IMR-90 (cell line): ENCODE measurements at places on chromosomes 16 and 17.
A peak's percentile ranks its signal among the peaks of the same experiment; 100 is the strongest.

DNA sequence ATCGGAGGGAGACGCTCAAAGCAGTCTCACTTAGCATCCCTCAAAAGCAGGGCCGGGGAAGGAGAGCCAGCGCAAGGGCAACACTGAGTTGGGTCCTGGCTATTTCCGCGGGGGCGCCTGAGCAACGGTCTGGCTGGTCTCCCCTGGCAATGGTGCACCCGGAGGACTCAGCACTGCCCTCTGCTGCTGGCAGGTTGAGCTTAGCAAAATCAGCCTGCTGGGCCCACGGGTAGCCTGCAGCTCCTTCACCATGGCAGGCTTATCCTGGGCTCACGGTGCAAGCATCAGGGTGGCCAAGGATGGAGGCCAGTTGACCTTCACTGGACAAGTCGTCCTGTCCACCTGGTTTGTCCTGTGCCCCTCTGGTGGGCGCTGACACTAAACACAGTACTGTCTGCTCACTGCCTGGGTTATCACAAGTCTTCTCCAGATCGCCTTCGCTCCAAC is 14.4 kb upstream of the ALDH3A1 start:
- DNase-seq, result peak; percentile 59

GRCh38 chr16:13483121-13483520 is 436.8 kb upstream of the ERCC4 start:
- no peak for DNase-seq

DNA sequence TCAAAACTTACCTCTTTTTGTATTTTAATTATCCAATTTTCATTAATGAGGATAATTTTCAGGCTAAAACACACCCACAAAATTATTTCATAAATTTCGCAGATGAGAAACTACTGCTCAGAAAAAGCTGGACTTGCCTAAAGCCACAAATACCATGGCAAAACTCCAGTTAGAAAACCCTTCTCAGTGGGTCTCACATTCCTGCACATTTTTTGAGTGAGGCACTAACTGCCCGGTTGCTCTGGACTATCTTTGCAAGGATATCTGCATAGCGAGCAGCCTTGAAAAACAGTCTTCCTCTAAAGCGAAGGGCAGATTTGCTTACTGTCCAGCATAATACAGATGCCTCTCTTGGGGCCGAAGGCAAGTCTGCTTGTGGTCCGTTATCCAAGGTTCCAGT is 9.8 kb downstream of the MPHOSPH6 start:
- no peak for DNase-seq

DNA sequence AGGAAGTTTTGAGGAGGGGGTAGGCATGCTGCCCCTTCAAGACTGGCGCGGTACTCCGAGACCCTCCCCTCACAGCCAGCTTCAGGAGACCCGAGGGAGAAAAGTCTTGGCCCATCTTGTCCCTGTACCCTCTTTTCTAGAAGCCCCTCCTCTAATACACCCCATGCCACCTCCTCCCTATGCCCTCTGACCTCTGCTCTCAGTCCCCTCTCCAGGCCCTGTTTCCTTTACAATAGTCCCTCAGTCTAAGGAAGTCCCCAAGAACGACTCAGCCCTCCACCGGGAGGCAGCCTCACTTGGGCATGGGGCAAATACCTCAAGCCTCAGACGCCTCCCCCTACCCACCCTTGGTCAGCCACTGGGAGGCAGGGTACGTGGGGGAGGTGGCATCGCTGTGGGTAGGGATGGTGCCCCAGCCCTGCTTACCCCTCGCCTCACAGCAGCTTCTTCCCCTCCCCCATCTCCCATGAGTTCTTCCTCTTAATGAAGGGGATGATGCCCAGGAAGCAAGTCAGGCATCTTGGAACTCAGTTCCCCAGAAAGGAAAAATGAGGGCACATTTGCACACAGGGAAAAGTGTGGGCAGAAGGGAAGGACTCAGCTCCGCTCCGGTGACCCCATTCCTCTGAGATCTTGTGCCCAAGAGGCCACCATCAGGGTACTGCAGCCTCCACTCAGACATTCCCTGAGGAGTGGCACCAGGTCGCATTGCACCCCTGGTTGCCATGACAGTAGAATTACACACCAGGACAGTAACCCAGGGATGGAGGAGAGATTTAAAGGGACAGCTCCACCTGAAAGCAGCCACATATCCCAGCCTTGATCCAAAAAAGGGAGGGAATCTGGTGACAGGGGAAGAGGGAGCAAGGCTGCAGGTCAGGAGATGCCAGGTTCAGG is 6.2 kb downstream of the MPP2 start:
- DNase-seq, result no peak

GRCh38 chr17:10116753-10117420 is 81.5 kb downstream of the GAS7 start:
- no peak for DNase-seq

DNA sequence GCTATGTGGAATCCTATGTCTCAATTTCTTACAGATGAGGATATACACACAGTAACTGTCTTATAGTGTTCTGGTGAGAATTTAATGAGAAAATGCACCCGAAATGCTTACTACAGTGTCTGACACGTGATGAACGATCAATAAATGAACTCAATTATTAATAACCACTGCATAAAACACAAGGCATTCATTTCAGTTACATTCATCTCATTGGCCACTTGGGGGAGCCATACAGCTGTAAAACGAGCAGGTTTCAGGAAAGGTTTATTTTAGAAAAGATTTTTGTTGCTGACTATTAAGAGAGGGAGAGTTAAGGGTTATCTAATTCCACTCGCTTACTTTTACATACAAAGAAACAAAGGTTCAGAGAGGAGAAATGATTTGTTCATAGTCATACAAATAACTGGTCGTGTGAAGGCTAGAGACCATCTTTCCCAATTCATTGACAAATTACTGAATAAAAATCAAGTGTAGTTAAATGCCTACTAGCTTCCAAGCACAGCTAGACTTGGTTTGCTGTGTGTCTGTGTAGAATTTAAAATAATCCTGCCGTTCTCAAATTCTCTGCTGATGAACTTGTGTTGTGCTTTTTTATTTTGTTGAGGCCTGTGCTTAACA is 160.1 kb downstream of the MAP2K4 start:
- peak; percentile 79 for DNase-seq

- no peak for DNase-seq
These were observed 149.3 kb downstream of the PCTP start for GRCh38 chr17:55900188-55900587.

DNA sequence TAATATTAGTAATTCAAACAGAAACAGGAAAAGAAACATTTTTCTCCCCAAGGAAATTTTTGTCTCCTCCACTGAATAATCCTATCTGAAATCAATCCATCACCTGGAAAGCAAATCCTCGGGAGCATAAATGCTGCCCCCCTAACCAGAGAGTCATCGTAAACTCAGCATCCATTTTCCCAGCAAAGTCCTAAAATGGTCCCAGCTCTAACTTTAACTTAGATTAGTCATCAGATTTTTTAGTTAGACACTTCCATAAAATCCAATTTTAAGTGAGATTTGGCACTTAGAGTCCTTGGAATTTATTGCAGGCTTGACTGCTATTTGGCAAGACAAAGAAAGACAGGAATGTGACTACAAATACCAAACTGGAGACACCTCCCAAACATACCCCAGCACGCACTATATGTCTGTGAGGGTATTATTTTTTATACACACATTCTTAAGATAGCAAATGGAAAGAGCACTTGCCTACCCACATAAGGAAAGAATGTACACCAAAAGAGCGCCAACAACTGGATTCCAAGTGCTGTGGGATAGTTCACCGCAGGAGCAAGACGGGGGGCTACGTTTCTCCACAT is 15.4 kb downstream of the SCO1 start:
- DNase-seq, result peak; percentile 54

DNA sequence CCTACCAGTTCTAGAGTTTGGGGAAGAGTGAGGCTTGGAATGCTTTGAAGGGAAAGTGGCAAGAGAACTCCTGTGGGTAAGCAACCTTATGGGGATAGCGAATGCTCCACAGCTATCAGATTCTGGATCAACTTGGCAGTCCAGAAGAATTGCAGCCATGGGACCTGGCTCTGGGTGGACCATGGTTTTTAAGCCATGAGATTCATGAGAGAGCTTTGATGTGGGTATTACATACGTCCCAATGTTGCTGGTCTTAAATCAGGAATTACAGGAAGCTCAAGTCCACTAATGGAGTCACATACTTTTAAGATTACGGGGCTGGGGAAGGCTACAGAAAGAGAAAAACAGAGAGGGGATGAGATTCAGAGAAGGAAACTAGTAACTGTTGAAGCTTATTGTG is 142.5 kb upstream of the ELAC2 start:
- DNase-seq, result peak; percentile 6

DNA sequence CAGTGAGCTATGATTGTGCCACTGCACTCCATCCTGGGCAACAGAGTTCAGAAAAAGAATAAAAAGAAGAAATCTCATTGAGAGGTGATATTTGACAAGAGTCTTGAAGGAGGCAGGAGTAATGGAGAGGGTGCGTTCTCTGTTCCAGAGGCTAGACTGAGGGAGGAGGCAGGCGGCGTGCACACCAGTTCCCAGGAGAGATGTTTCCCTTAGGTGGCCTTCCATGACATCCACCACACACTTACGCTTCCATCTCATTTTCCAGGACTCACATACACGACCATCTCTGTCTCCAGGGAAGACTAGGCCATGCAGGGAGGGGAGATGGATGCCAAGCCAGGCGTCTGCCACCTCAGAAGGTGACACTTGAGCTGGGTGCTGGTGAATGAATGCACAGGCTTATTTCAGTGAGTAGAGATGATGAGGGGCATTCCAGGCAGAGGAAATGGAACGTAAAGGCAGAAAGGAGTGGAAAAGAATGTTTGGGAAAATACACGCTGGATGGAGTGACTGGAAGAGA is 25.3 kb upstream of the N4BP1 start:
- DNase-seq, result no peak

- DNase-seq, result no peak
These were observed 269.3 kb upstream of the TBX2 start for GRCh38 chr17:61130330-61130729.

DNA sequence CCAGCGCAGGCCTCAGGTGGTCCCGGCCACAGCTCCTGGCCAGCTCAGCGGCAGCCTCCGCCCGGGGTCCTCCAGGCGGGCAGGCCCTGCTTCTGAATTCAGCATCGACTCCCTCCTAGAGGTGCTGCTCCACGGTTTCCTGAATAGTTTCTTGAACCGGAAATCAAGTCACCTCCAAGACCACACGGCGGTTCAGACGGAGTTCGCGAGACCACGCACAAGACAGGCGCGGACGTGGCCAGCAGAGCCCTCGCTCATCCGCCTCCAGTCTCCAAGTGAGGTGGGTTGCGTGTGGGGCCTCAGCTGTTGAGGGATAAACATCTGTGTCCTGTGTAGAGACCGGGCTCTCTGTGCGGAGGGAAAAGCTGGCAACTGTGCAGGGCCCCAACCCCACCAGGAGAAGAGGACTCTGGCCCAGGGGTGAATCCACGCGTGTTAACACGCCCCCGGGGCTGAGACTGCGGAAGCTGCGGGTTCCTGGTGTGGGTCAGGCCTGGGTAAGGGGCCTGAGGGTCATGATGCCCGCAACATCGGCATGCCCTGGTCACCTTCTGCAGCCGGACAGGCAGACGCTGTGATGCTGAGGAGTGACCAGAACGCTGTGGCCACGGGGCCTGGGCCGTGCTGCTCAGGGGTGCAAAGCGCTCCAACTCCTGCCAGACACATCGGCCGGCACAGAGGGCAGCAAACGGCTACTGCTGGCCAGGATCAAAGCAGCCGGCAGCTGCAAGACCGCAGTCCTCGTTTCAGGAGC is 55.0 kb upstream of the METRNL start:
- DNase-seq, result no peak

DNA sequence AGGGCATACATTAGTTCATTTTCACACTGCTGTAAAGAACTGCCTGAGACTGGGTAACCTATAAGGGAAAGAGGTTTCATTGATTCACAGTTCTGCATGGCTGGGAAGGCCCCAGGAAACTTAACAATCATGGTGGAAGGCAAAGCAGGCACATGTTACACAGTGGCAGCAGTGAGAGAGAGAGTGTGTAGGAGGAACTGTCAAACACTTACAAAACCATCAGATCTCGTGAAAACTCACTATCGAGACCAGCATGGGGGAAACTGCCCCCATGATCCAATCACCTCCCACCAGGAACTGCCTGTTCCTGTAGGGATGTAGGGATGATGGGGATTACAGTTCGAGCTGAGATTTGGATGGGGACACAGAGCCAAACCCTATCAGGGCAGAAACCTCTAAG is 17.2 kb downstream of the NUBP1 start:
- no peak for DNase-seq

DNA sequence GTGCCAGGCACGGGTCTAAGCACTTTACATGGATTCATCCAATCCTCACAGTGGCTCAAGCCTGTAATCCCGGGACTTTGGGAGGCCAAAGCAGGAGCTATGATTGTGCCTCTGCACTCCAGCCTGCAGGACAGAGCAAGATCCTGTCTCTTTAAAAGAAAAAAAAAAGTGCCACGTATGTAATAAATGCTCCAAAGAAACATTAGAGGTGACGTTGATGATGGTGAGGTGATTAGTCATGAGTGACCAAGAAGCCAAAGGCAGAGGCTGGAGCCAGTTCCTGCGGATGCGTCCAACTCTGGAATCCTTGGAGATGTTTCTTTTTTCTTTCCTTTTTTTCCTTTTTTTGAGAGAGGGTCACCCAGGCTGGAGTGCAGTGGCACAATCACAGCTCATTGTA is 59.4 kb upstream of the SIAH1 start:
- peak; percentile 94 for DNase-seq

DNA sequence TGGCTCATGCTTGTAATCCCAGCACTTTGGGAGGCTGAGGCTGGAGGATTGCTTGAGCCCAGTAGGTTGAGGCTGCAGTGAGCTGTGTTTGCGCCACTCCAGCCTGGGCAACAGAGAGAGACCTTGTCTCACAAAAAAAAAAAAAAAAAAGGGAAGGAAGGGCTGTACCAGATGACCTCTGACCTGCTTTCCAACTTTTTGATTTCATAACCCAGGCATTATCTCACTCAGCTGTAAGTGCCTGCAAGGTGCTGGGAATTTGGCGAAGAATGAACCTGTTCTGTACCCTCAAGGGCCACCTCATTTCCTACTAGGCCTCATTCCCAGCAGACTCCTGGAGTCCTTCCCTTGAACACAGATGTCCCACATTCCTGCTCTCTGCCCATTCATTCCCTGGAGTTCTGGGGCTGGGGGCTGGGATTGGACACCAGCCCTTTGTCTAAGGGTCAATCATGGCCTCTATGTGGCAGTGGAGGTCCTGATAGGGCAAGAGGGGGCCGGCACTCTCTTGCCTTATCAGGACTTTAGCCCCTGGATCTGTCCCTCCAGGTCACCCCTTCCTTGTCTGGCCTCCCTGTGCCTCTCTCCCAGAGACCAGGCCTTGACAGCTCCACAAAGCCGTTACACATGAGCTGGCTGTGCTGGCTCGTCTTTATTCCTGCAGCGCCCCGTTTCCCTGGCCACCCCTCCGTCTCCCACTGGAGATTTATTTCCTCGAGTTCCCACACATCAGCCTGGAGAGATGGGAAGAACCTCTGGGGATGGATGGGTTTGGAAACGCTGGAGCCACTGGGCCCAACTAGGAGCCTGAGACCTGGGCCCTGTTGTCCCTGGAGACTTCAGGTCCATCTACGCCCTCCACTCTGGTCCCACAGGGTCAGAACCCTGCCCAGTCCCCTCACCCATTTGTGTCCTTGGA is 821 bp upstream of the GFAP start:
- no peak for DNase-seq

DNA sequence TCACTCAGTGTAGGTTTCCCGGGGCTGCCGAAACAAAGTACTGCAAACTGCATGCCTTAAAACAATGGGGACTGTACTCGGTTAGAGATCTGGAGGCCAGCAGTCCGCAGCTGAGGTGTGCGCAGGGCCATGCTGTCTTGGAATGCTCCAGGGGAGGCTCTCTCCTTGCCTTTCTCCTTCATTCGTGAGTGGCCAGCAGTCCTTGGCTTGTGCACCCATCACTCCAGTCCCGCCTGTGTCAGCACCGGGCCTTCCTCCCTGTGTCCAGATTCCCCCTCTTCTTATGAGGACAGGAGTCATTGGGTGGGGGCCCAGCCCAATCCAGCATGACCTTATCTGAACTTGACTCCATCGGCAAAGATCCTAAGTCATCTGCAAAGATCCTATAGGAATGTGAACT is 43.4 kb downstream of the COX4I1 start:
- no peak for DNase-seq
